ENCODE measurements at places on chromosomes 7 and 10.

GRCh38 chr7:142436601-142437000, 178.7 kb upstream of the PRSS58 start:
- DNase-seq = no peak

DNA sequence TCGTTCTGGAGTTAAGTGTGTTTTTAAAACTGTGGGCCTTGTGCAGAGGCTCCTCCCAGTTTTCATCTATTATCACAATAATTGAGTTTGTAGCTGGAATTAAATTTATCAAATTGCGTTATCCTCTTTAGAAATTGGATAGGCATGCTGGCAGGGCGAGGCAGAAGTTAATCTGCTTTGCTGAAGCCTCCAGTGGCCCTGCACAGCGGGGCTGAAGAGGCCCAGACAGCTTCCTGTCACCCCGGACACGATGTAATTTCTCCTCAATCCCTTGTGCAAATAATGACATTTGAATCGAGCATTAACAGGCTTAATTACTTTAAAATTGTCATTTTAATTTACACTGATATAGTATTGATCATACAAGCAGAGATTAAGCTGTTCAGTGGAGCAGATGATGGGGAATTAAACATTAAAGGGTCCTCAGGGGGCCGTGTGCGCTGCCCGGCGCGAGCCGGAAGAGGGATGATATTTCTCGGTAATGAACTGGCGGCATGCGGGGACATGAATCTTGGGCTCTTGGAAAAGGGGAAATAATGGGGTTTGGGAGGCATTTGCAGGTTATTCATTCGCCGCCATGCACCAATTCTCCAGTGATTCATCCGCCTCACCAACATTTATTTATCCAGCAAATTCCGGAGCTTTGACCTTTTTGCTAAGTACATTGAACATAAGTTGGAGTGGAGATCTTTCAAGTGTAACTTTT, 118.5 kb downstream of the NKX6-2 start:
- DNase-seq = no peak

GRCh38 chr7:75559355-75559975, 67.3 kb downstream of the SPDYE5 start:
- no peak for DNase-seq

- DNase-seq = no peak
Observed at GRCh38 chr7:134845461-134845860, 66.0 kb downstream of the CALD1 start.

DNA sequence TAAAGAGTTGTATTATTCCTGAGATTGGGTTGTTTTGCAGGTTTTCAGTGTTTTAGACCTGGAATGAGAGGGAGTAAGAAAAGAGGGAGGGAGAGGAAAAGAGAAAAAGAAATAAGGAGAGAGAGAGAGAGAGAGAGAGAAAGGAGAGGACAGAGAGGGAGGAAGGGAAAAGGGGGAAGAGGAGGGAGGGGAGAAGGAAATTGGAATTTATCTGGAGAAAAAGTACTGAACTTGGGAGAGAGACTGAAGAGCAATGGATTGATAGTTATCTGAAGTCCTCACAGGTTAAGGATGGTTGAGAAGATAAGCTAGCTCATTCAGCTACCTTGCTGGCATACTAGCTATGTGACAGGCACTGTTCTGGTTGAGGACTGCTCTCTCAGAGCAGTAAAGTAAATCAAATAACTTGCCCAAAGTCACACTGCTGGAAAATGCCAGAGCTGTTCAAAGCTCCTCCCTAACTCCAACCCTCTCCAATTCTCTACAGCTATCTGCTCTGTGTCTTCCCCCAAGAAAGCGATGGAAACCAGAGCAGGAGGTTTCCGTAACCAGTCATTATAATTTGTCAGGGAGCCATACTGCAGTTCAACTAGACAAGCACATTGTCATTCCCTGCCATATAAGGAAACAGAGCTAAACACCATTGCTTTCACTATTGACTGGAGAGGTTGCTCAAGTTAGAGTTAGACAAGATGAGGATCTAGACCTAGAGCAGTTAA, 10.7 kb downstream of the CALD1 start:
- no peak for DNase-seq

GRCh38 chr10:36494371-36494770, 631.0 kb upstream of the ANKRD30A start:
- no peak for DNase-seq

DNA sequence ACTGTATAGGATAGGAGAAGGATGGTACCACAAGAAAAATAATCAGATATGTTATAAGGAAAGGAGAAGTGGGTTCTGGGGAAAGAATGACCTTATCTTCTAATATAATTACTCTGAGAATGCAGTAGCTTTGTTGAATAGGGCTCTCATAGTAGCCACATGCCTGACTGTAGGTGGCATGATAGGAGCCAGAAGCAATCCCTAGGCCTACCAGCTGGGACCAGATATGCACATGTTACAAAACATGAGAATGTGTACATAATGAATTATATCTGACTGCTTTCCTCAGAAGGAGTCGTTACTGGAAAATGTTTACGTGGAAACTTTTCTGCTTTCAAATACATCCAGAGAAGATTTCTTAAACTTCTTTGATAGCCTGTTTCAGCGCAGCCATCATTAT, 53.2 kb upstream of the FAM3C start:
- DNase-seq = no peak

DNA sequence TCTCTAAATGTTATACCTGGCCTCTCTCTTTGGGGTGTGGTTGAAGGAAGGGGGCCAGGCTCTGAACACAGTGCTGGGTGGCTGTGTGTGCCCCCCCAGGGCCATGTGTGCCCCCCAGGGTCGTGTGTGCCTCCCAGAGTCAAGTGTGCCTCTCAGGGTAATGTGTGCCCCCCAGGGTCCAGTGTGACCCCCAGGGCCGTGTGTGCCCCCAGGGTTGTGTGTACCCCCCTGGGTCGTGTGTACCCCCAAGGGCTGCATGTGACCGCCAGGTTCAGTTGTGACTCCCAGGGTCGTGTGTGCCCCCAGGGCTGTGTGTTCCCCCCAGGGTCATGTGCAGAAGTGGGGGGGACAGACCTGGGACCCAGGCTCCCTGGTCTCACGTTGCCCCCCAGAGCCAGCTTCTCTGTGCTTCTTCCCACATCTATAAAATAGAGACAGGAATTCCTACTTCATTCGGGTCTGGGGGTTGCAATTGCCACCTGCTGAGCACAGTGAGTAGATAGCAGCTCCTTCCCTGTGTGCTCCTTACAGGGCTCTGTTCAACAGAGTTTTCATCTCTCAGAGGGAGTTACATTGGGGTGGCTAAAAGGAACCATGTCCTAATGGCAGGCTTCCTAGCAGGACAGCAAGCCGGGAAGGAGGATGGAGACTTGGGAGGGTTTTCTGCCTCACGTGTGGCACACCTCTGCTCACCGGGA, 40.7 kb upstream of the AQP1 start:
- DNase-seq = no peak

- no peak for DNase-seq
Observed at GRCh38 chr7:92340016-92340415, 94.2 kb downstream of the ANKIB1 start.

GRCh38 chr10:29541422-29542210, 93.2 kb downstream of the SVIL start:
- no peak for DNase-seq

DNA sequence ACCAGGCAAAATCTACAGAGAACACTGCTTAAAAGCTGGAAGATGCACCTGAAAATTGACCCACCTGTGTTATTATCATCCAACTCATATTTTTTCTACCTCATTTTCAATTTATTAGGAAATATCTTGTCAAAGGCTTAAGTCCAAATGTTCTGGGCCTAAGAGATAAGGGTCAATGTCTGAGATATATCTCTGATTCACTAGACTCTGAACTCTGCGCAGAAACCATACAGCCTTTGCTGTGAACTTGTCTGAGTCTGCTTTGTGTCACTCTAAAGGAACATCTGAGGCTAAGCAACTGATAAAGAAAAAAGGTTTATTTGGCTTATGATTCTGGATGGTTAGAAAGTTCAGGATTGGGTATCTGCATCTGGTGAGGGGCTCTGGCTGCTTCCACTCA, 3.7 kb downstream of the PON1 start:
- no peak for DNase-seq

DNA sequence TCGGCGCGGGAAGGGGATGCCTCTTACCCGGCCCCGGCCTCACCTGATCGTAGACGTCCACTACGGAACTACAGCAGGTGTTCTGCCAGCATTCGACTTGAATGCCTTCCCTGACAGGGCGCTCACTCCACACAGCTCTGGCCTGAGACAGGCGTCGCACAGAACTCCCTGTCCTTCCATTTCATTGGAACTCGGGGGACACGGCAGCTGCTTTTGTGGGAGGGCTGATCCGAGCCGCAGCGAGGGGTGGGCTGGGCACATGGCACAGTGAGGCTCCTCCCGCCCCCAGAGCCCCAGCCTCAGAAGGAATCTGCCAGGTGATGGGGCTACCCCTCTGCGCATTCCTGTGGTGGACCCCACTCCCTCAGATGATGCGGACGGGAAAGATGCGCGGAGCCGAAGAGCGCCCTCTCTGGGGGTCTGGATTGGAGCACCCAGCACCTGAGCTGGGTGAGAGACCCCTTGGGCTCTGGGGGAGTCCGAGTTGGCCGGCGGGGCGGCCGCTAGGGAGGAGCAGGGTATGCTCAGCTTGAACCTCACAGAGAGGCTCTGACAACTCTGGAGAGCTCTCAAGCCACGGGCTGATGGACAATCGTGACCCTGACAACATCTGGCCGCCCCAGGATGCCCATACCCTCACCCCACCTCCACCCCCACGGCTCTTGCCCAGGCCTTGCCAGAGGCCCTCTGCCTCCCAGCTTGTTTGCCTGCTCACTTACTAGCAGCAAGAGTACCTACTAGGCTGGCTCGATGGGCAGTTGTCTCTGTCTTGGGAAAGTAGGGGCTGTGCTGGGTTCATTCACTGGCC, 36.6 kb downstream of the RASGEF1A start:
- no peak for DNase-seq

GRCh38 chr7:155375337-155376277, 77.9 kb downstream of the INSIG1 start:
- DNase-seq = no peak

DNA sequence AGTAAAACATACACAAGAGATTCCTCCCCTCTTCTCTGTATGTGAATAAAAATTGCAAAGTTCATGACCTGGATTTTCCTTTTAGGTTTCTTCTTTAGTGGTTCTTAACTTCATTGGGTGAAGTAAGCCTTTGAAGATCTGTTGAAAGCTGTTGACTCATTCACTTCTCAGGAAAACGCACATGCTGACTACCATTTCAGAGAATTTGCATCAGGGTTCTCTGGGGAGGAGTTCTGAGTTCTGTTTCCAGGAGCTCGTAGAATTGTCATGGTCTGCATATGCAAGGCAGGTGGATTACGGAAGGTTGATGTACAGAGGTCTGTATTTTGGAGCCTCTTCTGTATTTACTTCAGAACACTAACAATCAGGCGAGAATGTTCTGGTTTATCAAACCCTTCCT, 962 bp upstream of the SLC26A4 start:
- no peak for DNase-seq

DNA sequence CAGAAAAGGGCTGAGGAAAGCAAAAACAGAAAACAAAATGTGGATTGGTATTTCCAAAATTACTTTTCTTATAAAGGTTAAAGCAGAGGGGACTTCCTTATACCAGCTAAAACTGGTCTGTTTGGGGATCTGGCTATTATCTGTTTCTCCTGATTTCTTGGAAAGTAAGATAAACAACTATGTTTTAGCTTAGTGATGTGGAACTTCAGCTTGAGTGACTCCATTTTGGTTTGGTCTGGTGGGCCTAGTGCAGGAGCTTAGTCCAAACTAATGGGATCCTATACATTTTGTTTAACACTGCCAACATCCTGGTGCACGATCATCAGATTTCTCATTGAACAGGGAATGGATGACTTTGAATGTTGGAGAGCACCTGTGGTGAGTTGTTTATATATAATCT, 283.5 kb downstream of the ADK start:
- no peak for DNase-seq

- peak; percentile 27 for DNase-seq
Observed at GRCh38 chr10:103395754-103396066, 565 bp downstream of the ATP5MK start.

GRCh38 chr10:104824380-104825006, 183.4 kb downstream of the SORCS3 start:
- peak; percentile 17 for DNase-seq

DNA sequence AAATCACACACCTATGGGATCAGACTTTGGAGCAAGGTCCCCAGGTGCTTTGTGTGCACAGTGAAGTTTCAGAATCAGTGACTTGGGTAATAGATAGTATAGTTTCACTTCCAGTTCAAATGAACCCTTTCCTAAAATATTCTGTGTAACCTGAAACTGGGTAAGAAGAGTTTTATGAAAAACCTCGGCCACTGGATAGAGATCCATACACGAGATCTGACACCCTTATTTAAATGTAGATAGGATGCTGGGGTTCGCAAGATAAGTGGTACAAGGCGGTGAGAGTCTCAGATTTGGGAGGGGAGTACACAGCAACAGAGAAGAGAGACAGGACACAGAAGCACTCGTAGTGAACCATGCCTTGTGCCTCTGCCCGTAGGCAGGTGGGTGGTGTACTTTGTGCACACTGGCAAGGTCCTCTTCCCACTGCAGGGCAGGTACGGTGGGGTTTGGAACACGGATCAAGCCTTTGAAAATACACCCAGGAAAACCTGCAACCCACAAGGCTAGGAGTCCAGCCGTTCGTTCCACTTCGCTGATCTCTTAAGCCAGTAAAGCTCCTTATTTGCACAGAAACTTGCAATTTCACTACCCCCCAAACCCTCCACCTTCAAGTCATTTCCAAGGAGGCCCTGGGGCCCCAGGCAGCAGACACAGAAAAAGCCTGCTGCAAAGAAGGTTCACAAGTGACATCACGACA, 162.8 kb downstream of the USP6NL start:
- DNase-seq = no peak

GRCh38 chr7:139656387-139656786, 121.4 kb downstream of the HIPK2 start:
- DNase-seq = no peak

All from pancreas (tissue), 10 donors.